ENCODE measurements at places on chromosomes 11 and 22.

GRCh38 chr22:49764127-49764581, 63.5 kb downstream of the BRD1 start:
- no peak for DNase-seq

GRCh38 chr22:36016684-36017083, 11.9 kb downstream of the RBFOX2 start:
- DNase-seq: no peak

DNA sequence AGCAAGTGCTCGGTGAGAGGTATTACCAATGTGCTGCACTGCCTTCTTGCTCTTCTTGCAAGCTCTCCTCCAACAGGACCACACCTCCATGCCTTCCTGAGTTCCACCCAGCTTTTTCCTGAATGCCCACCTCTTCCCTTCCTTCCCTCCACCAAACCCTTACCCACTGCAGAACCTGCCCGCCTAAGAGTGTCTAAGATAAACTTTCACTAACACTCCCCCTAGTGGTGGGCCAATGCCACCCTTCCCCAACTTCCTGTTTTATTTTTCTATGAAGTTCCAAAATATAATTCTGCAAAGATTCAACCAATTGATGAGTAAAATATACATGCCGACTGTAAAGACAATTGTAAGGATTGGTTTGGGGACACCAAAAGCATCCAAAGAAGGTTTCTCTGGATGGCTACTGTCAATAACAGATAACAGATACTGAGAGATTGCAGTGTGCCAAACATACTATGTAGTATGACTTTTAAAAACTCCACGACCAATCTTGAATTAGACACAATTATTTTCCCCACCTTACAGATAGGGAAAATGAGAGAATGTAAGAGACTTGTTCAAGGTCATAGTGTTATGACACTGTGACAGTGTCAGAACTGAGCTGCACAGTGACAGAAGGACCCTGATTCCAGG, 38.6 kb upstream of the BMAL1 start:
- peak; percentile 23 for DNase-seq

GRCh38 chr22:40002935-40003715, 8.4 kb downstream of the FAM83F start:
- no peak for DNase-seq

DNA sequence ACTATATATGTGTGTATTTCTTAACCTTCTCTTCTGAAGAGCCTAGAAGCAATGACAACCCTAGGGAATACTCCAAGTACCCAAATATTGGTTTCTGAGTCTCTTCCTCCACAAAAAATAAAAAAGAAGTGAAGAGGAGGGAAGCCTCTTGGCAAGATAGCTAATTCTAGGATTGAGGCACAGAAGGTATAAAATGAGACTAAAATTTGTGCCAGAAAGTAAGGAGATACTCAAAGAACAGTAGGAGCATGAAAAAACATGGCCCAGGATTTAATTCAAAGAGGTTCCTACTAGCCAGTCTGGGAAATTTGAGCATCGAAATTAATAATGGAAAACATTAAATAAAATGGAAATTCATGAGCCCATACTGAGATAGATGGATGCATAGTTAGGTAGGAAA, 112.1 kb downstream of the PAX6 start:
- DNase-seq: no peak

DNA sequence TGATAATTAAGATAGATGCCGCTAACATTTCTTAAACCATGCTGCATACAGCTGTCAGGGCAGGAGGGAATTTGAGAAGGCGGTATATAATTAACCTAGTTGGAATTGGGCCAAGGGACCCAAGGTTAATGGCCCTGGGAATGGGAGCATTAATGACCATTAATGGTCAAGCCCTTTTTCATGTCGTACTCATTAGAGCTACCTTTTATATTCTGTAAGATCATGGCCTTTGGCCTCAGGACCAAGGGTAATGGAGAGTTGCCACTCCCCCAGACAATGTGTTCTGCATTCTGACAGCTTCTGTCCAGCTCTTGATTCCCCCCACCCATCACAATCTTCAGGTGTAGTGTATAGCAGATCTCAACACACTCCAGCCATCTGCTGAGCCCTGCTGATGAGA, 111.6 kb downstream of the NTM start:
- DNase-seq: no peak

DNA sequence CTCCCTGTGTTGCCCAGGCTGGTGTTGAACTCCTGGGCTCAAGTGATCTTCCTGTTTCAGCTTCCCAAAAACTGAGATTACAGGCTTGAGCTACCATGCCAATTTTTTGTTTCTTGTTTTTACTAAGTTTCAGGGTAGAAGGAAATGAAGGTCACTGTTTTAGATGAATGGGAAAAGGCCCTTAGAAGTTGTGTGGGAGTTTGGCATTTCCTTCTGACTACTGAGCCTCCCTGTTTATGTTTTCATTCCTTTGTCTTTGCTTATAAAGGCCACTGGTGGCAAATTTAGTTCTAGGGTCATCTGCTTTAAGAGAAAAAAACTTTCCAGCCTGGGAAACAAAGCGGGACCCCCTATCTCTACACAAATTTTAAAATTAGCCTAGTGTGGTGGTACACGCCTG, 22.1 kb downstream of the SRPRA start:
- DNase-seq: no peak

DNA sequence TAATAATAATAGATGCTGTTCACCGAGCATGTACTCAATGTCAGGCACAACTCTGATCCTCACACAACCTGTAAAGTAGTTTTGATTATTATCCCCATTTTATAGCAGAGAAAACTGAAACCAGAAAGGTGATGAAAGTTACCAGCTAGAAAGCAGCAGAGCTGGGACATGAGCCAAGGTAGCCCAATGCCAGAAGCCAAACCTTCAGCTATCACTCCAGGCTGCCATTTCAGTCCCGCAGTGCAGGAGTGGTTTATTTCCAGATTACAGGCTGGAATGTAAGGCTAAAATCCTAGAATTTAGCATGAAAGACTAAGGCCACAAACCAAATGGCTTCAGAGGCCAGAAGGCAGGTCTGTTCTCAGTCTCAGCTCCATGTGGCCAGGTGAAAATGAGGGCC, 108.8 kb downstream of the TENM4 start:
- DNase-seq: no peak

GRCh38 chr11:64745189-64745520, 1.2 kb upstream of the RASGRP2 start:
- peak; percentile 71 for DNase-seq

- no peak for DNase-seq
Measured at GRCh38 chr11:17556999-17557398, 9.9 kb downstream of the OTOG start.

DNA sequence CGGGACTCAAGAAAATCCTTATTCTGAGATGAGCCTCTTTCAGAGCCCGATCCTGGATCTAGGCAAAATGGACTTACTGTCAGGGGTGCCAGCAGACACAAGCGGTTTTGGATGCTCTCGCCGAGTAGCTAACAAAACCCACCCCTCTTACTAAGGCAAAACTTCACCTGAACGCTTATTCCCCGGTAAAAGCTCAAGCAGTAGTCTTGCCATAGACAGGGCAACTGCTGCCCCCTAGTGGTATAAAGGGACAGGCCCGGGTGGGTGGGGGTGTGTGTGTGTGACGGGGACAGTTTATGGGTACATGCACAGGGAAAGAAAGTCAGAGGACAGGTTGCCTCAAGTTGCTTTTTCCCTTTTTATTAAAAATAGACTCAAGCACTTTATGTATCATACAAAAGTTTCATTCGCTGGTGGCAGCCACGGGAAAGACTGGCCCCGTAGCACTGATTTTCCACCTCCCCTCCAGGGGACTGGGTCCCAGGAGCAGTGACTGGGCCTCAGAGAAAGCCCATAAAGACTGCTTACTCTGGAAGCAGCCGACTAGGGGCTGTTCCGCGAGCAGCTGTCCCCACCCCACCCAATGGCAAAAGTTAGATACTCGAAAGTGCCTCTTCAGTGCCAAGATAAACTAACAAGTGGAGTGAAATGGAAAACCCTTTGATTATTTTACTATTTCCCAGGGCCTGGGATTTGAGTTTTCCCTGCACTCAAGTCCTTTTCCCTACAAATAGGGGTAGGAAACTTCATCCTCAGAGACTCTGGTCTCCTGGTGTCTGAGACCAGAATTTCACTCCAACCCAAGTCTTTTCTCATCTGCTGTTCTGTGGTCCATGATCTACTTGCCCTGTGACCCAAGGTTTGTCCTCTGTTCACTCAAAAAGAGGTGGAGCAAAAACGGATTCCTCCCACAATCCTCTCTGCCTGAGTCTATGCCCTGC, 4.7 kb downstream of the YPEL4 start:
- peak; percentile 69 for DNase-seq

- DNase-seq: no peak
Measured at GRCh38 chr22:45166932-45167331, 3.2 kb downstream of the NUP50 start.

GRCh38 chr11:110797453-110797852, 85.2 kb upstream of the ARHGAP20 start:
- no peak for DNase-seq

- DNase-seq: no peak
Measured at GRCh38 chr22:37533995-37534394, 14.8 kb upstream of the CARD10 start.

DNA sequence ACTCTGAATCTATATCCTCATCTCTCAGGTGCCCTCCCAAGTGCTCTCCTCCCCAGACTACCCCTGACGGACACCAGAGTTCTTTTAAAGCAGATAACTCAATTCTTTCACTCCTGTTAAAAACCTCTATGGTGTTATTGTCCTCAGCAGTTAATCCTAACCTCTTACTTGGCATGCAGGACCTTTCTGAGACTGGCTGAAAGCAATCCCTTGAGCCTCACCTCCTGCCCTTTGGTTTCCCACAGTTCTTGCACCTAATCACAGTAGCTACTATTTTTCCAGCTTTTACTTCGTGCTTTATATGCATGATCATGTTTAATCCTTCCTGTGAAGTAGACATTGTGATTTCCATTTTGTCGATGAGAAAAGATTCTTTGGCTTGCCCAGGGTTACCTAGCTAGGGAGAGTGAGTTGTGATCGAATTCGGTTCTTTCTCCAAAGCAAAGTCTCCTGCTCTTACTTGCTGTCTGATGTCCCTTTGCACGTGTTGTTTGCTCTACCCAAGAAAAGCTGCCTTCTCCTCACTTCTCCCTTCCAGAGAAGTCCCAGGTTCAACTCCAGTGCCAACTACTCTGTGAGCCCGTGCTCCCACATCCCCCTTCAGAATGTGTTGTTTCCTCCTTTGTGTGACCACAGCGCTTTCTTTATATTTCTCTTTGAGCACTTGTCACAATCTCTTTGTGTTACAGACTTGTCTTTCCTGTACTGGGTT, 2.1 kb downstream of the UBE2L3 start:
- DNase-seq: no peak

DNA sequence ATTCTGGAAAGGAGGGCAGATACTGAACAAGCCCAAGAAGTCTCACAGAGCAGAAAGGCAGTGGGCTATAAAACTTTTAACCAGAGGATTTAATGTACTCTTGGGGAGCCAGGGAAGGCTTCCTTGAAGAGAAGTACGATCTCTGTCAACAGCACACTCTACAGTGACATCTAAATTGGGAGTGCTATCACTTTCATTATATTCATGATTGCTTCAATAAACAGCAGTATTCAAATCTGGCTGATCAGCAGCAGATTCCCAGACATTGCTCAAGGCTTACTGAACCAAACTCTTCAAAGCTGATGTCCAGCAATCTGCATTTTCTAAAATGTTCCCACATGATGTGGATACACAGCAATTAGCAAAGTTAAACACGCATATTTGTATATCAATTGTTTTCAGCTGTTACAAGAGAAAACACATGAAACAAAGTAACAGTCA, 44.2 kb downstream of the SYTL2 start:
- DNase-seq: no peak

- no peak for DNase-seq
Measured at GRCh38 chr11:76567261-76567660, 103.3 kb downstream of the LRRC32 start.

Data from GM19239 (cell line).